ENCODE measurements at places on chromosomes 12 and 14.

DNA sequence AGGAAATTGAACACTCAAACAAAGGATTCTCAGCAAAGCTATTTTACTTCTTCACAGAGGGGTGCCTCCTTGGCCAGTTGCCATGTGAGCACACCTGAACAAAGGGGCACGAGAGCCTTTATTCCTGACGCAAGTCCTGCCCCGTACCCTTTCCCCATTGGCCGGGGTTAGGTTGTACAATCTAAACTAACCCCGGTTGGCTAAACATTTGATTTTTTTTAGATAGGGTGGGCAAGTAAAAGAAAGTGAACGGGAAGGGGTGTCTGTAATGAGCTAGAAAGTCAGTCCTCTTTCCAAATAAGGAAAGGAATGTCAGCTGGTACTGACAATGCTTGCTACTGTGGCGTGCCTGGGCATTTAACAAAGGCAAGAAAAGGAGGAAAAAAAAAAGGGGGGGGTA lies 135.5 kb upstream of the CDKN3 start:
- no peak for DNase-seq

DNA sequence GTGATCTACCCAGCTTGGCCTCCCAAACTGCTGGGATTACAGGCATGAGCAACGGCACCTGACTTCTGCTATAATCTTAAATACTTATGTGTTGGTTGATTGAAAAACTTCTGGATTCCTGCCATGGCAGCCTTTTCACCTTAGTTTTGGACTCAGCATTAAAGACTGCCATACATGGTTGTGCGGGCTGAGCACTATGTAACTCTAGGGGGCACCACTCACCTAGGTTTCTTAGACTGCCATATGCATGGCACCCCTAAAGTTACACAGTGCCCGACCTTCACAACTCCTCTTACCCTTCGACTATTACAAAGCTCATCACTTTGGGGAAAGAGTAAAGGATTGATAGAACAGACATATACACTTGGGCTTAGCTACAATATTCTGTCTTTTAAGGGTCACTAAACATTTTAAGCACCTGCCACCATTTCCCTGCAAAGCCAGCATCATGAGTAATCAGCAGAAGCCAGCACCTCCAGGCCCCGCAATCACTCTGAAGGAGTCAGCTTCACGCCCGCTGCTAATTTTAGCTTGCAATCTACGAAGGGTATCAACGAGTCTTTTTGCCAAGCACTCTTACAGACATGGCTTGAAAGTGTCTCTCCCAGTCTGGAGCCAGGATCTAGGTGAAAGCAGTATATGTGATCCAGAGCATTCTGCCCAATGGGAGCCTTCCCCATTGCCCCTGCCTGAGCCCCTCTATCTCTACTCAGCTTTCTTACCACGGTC lies 59.8 kb downstream of the SUDS3 start:
- no peak for DNase-seq

- no peak for DNase-seq
Observed at GRCh38 chr12:14956024-14956891, 5.1 kb downstream of the ARHGDIB start.

- no peak for DNase-seq
Observed at GRCh38 chr12:88600272-88600671, 20.0 kb upstream of the KITLG start.

GRCh38 chr12:39764944-39765560 lies 145.4 kb upstream of the ABCD2 start:
- DNase-seq: no peak

DNA sequence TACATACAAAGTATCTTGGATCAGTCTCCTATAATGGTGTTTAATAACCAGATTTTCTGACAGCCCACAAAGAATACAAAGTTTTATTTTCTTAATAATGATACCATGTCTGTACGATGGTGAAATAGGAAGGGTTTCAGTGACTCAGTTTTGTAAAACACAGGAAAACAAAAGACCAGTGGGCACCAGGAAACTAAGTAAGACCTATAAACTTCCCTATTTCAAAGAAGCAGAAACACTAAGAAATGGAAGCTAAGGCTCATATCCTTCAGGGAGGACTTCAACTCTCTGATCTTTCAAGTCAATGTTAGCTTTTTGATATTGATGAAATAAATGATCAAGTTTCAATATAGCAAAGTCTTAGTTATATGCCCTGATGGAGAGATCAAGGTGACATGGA lies 196.0 kb downstream of the DUSP6 start:
- no peak for DNase-seq

- DNase-seq: no peak
Observed at GRCh38 chr14:50364792-50365191, 31.9 kb downstream of the CDKL1 start.

- DNase-seq: no peak
Observed at GRCh38 chr14:68518761-68519670, 273.9 kb downstream of the ZFP36L1 start.

DNA sequence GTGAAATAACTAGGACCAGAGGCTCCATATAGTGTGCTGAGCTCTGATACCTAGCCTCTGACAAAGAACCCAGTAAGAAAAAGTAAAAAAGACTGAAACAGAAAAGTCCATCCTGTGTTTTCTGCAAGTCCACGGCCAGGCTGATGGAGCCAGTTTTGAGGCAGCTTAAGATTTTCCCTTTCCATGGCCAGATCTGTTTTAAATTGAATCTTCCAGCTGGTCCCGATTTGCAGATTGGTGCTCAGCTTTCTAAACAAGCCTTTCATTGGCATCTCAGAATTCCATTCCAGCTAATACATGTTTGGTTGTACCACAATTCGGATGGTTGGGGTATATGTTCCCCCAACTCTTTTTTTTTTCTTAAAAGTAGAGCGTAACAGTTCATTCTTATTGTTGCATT lies 152.0 kb downstream of the DACT1 start:
- DNase-seq: no peak

DNA sequence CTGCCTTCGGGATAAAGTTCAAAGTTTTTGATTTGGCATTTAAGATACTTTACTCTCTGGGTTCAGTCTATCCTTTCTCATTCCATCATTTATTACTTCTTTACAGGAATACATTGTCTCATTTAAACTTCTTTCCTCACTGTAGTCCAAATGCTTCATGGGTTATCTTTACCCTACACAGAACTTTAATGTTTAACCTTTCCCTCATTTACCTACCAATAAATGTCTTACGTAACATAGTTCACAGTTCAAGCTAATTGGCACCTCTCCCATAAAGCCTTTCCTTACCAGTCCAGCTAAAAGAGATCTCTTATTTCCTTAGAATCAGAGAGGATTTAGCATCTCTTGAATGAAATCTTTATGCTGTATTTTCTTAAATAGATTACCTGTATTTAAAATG lies 476.3 kb upstream of the SEL1L start:
- DNase-seq: no peak

DNA sequence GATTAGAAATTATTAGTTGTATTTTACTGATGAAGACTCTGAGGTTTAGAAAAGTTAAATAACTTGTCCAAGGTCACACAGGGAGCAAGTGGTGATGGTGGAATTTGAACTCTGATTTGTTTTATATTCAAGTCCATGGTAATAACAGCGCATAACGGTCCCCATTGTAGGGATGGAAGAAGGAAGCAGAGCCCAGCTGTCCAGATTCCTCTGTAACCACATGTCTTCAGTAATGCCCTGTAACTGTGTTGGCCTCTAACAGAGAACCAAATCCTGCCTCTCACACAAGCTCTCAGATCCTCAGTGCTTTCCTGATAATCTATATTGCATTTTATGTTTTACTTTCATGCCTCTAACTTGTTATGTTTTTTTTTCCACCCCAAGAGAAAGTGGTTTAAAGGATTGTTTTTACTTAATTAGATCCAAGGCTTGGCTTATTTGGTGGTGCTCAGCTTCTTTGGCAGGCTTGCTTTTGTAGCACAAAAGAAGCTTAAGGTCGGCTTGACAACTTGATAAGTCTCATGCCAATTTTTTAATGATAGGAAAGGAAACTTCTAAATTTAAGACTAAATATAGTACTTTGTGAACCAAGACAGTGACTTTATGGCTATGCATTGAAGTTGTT lies 105.1 kb upstream of the SEL1L start:
- no peak for DNase-seq

GRCh38 chr12:45915405-45915804 lies 75.0 kb downstream of the SCAF11 start:
- DNase-seq: no peak

- DNase-seq: no peak
Observed at GRCh38 chr12:76765598-76765997, 1.7 kb downstream of the ZDHHC17 start.

DNA sequence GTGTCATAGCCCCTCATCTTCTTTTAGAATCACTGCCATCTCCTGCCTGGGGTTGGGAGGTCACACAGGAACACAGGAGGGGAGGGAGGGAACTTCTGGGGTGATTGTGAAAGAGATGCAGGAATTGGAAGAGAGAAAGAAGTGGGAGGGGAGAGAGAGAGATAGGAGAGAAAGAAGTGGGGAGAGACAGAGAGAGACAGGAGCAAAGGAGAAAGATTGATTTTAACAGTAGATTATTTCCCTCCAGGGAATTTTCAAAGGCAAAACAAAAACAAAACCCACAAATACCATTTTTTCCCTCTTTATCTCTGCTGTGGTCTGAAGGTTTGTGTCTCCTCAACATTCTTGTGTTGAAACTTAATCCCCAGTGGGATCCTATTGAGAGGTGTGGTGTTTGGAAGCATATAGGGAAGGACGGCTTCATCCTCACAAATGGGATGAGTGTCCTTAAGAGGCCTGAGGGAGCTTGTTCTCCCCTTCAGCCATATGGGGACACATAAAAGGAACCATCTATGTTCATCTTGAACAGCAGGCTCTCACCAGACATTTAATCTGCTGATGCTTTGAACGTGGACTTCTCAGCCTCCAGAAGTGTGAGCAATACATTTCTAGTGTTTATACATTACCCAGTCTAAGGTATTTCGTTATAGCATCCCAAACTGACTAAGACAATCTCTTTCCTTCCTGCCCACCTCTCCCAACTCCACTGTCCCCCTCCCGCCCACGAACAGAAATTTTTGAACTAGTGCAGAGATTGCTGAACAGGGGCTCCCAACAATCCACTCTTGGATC lies 134.9 kb upstream of the MAX start:
- no peak for DNase-seq

DNA sequence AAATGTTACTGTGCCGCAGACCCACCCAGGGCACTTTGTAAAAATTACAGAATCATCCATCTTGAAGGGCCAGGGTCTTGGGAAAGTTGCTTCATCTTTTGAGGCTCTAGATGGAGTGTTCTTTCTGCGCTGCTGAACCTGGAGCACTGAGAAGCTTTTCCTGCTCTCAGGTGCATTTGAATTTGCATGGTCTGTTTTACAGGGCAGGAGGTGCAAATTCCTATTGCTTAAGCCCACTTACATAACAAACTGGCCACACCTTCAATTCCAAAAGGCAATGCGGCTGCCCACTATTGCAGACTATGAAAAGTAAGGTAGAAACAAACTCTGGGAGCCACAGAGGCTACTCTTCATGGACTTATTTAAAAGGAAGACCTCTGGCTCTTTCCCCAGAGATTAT lies 254.8 kb downstream of the CACNA1C start:
- no peak for DNase-seq

DNA sequence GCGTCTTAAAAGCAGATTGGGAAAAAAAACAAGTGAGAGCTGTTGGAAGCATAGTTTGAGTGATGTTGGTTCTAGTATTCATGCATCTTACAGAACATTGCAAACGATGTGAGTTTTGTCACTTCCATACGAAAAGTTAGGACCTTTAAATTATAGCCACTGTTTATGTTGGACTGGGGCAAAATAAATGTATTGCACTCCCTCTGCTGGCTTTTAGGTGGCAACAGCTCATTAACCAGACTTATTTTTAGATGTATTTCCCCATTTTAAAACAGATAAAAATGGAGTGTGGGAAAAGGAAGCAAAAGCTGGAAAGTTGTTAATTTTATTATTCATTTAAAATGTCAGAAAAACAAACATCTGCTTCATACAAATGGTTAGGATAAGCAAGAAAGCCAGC lies 111.9 kb downstream of the LGR5 start:
- no peak for DNase-seq

- DNase-seq: no peak
Observed at GRCh38 chr14:73616831-73617230, 4.5 kb downstream of the ACOT6 start.

GRCh38 chr14:50985124-50985858 lies 41.0 kb upstream of the PYGL start:
- DNase-seq: no peak

DNA sequence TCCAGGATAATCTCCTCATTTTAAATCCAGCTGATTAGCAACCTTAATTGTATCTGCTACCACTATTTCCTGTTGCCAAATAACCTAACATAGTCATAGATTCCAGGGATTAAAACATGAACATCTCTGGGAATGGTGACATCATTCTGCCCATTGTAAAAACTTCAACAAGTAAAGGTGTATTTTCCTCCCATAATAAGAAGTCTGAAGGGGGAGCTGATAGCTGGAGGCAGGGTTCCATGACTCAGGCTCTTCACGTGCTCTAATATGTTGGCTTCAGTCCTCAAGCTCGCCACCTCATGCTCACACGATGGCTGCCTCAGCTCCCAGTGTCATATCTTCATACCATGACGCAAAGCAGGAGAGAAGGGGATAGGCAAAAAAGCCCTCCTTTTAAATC lies 172.0 kb upstream of the VASH1 start:
- no peak for DNase-seq

DNA sequence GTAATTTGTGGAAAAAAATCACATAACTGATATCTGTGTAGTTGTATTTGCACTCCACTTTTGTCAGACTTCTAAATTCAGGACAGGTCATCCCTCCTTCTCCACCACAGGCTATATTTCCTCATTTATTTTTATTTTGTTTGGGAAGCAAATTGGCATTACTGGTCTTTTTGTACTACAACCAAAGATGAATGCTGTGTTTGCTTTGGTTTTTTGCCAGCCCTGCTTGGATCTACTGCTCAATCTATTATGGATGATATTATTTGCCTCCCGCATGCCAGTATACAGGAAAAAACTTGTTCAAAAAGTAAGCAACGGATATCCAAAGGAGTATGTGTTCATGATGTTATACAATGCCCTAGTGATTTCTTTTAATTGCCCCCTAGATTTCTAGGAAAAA lies 948.8 kb downstream of the TRHDE start:
- DNase-seq: no peak

GRCh38 chr12:42958291-42958674 lies 368.7 kb upstream of the PRICKLE1 start:
- no peak for DNase-seq

GRCh38 chr14:21103411-21103709 lies 2.5 kb downstream of the TMEM253 start:
- DNase-seq: no peak

DNA sequence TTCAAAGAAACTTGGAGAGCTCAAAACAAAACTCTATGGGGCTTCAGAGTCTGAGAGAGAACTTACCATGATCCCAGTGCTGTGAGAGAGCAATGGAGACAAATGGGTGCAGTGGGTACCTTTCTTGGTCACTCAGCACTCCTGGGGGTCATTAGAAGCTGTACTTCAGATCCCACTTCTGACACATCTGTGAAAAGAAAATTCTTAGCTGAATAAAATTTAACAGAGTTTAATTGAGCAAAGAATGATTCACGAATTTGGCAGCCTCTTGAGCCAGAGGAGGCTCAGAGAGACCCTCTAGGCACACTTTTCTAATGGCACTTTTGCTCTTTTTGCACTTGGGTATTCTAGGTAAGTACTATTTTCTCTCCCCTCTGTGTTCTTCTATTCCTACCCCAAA lies 96.8 kb upstream of the SYT10 start:
- no peak for DNase-seq

GRCh38 chr12:104521731-104522130 lies 65.0 kb downstream of the CHST11 start:
- no peak for DNase-seq
